Suppressor macrophage treated with lipopolysaccharide for 1 hour (primary cell): ENCODE measurements at places on chromosomes 4 and X.
A peak's percentile ranks its signal among the peaks of the same experiment; 100 is the strongest.

GRCh38 chr4:157363360-157363759, 142.8 kb downstream of the GRIA2 start:
- DNase-seq, result no peak

DNA sequence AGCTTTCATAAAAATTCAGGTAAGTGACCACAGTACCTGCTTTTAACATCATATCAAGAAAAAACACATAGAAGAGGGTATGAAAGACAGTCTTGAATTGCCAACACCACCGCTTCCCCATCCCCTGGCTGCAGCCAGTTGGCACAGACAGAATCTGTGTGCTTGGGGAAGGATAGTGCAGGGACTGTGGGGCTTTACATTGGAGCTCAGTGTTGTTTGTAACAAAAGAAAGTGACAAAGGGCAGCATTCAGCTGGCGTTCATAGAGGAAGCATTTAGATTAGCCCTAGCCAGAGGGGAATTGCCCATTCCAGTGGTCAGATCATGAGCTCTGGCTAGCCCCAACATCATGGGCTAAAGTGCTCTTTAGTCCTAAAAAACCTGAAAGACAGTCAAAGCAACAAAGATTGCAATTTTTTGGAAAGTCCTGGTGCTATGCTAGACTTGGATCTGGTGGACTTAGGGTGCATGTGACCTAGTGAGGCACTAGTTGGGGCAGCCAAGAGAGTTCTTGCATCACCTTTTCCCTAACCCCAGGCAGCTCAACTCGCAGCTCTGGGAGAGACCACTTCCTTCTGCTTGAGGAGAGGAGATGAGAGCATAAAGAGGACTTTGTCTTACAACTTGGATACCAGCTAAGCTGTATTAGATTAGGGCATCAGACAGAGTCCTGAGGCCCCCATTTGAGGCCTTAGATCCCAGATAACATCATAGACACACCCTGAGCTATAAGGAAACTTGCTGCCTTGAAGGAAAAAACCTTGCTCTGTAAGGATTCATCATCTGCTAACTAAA, 1602.4 kb upstream of the ADGRL3 start:
- peak; percentile 65 for DNase-seq

DNA sequence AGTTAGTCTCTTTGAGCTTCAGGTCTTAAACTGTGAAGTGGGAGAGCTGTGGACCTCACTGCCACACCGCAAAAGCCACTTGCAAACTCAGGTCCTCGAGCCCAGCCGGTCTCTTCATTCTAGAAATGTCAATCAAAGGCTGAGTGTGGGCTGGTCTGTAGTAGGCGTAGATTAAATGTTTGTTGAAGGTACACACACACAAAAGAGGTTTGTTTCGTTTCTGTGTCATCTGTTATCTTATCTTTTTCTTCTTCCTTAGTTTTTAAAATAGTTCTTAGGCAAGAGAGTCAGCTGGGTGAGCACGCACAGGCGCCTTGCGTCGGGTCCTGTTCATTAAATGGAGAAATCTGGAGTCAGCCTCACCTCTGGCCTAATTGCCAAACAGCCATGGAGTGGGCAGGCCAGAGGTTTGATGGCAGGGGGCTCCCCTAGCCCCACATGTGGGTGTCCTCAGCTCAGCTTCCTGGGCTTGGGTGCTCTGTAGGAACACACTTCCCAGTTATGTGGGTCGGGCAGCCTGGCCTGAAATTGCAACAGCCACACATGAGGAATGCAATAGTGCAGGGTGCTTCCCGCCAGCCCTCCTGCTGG, 836 bp upstream of the PSAPL1 start:
- peak; percentile 25 for DNase-seq

DNA sequence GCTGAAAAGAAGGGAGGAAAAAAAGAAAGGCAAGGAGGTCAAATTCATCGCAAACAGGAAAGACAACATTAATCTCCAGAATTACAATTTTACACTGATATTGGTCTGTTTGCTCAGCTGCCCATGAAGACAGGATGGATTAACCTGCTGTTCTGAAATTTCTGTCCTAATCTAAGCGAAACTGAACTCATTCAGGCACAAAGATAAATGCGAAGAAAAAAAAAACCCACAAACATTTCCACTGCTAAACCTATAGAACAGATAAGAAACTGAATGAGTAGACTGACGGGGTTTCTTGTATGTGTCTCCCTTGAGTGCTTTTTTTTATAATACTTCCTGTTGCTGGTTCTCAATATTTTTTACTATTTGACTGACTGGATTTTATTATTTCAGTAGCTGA, 251.8 kb upstream of the FTHL17 start:
- DNase-seq, result no peak

DNA sequence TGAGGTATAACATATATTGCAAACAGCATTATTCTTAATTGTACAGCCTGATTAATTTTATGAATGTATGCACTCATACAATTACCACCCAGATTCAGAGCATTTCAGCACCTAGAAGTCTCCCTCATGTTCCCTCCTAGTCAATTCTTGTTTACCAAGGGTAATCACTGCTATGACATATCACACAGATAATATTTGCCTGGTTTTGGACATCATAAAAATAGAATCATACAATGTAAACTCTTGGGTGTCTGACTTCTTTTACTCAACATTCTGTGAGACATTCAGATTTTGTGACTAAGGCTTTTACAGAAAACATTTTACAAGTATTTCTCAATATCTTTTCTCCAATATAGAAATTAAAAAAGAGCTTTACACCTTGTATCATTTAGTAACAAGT, 66.9 kb downstream of the PTPN13 start:
- DNase-seq, result no peak

GRCh38 chrX:153818571-153819383, 11.6 kb downstream of the PDZD4 start:
- peak; percentile 67 for DNase-seq

- no peak for DNase-seq
Measured at GRCh38 chrX:36849407-36849806, 158.8 kb upstream of the FAM47C start.

DNA sequence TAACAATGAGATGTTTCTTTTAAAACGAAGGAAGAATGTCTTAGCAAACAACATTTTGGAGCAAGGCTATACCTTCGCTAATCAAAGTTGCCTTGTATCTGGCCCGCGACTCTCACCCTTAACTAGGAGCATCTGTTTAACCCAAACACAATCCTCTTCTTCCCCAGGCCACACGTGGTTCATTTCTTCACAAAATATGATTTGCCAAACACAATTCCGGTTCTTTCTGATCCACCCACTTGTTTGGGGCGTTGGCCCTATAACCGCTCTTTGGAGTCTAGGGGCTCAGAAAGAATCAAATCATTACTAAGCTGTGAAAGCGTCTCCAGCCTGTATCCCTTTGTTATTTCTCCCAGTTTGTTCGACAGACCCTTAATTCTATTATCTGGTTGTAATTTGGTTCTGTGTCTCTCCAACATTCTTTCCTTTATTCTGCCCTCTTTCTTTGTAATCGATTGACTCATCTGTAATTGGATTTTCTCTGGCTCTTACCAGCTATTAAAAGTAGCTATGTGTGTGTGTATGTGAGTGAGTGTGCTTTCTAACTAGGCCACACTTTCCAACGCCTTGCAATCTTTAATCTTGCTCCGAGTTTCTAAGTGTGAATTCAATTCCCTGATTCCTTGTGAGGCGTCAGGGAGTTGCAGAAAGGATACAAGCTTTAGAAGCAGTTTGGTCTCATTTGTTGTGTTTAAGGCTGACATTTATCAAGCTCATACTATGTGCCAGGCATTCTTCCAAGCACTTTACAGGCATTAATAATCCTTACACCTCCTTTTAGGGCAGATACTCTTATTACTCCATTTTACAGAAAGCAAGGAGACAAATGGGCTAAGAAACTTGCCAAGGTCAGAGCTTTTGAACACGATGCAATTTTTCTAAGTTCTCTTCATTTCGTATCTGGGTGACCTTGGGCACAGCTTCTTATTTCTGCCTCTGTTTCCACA, 138.6 kb upstream of the CPEB2 start:
- DNase-seq, result no peak

- no peak for DNase-seq
Measured at GRCh38 chrX:31074522-31074921, 2.7 kb upstream of the FTHL17 start.

DNA sequence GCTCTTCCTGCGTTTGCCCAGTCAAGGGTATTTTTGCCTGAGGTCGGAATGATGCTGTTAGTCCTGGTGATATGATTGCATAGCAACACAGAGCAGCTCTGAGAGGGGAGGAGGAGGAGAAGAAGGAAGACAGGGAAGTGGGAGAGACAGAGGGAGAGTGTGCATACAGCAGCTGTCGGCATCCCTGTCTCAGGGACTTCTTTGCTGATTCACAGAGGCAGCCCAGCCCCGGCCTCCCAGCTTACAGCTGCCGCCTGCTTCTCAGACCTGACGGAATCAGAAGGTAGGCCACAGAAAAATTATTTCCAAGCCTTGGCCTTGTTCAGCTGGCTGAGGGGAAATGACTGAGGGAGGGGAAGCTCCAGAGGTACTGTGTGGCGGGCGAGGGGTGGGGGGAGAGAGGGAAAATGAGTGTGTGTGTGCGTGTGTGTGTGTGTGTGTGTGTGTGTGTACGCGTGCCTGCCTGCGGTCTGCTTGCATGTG, 319 bp downstream of the DRP2 start:
- DNase-seq, result peak; percentile 2

GRCh38 chr4:98446499-98447375, 185.6 kb downstream of the RAP1GDS1 start:
- peak; percentile 58 for DNase-seq

- no peak for DNase-seq
Measured at GRCh38 chr4:38089961-38090360, 129.8 kb downstream of the PTTG2 start.

DNA sequence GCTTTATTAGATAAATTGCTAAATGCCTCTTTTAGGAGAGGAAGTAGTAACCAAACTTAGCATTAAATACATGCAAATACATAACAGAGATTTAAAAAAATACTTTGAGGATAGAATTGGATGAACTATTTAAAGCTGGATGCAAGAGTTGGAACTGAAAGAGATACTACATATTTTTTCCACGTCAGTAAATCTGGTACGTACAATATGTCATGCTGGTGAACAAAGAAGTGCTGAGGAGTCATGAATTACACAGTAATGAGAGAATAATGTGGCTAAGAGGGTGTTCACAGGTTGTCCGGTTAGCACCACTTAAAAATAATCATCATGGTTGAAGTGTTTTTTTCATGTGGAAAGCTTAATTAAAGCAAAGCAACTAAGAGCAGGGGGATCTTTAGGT, 184.1 kb upstream of the FRMPD4 start:
- no peak for DNase-seq

GRCh38 chr4:153725136-153725830, 34.5 kb downstream of the RNF175 start:
- no peak for DNase-seq

- DNase-seq, result peak; percentile 78
Measured at GRCh38 chr4:6942238-6942800, 32.7 kb downstream of the TBC1D14 start.

DNA sequence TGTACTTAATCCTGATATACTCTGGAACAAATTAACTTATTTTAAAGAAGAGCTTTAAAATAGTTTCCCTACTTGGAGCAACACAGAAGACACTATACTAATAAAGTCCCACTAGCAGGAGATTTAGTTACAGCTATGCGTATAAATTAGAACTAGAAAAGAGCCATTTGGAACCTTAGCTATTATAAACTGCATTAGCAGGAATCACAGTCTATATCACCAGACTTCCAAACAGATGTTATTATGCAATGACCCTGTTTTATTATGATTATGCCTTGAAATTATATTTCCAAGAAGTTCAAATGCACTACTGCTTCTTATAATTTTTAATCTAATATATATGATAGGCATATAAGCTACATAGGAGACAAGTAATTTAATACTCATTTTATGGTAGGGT, 95.5 kb upstream of the WDR44 start:
- no peak for DNase-seq

DNA sequence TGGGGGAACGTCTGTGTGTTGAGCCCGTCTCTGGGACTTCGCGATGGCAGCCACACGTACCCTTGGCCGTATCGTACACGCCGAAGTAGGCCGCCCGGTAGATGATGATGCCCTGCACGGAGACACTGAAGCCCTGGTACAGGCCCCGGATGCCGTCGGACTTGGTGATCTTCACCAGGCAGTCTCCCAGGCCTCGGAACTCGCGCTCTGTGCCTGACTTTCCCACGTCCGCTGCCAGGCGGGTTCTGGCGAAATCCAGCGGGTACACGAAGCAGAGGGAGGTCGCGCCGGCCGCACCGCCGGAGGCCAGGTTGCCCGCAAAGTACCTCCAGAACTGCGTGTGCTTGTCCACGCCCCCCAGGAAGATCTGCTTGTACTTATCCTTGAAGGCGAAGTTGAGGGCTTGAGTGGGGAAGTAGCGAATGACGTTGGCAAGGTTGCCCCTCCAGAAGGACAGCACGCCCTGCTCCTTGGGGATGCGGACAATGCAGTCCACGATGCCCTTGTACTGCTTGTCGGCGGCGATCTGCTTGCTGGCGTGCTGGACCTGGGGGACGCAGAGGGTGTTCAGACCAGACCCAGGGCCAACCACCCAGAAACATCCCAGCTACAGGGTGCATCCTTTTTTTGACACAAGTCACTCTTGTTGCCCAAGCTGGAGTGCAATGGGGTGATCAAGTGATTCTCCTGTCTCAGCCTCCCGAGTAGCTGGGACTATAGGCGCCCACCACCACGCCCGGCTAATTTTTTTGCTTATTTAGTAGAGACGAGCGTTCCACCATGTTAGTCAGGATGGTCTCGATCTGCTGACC, 2.5 kb downstream of the SLC25A6 start:
- no peak for DNase-seq

DNA sequence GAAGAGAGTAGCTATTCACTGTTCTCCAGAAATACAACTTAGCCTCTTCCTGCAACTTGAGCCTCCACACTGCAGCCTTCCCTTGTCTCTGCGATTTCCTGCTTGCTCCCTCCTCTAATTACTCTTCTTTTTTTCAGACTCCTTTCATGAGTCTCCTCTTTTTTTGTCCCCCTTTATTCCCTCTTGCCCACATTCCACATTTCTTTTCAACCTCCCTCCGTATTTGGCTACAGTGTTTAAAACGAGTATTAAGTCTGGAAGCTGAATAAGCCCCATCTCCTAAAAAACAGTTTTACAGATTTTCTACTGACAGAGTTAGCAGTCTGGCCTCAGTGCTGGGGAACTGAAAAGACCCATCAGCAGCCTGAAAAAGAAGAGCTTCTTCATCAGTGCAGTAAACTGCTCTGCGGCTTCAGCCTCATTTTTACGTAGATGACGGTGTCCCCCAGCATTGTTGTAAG, 141.5 kb downstream of the TENM3 start:
- no peak for DNase-seq

DNA sequence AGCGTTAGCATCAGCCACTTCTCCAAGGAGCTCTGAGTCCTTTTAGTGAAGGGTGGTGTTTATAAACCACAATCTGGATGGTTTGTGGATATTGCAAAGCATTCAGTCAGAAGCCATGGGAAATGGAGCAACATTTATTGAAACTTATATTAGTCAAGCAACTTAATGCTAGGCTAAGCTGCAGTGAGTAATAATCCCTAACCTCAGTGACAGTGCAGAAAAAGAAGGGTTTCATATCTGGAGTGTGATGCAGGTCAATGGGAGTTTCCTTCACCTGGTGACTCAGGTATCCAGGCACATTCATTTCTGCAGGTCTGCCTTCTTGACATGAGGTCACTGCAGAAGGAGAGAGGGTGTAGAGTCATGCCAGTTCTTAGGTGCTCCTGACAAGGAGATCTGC, 10.4 kb upstream of the DRD5 start:
- no peak for DNase-seq

- DNase-seq, result peak; percentile 93
Measured at GRCh38 chr4:123398066-123398852, 1.7 kb downstream of the SPRY1 start.
